ENCODE measurements at places on chromosomes 7 and 10.

DNA sequence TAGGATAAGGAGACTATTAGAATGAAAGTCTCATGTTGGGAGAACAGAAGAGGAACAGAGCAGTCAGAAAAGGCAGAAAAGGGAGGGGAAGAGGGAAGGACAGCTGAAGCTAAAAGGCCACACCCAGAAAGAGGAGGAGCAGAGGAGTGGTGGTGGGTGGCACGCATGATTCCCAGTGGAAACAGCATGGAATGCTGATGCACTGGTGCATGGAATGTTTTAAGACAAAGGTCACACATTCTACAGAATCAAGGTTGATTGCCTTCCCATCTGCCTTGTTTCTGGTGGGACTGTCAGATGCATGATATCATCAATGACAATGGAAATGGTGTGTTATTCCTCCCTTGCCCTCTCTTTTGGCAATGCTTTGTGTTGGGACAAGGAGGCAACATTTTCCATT lies 285.4 kb upstream of the MKI67 start:
- DNase-seq = no peak

- no peak for DNase-seq
Measured at GRCh38 chr10:132103116-132103910, 37.6 kb downstream of the JAKMIP3 start.

- DNase-seq = no peak
Measured at GRCh38 chr7:157132796-157133195, 5.9 kb upstream of the UBE3C start.

DNA sequence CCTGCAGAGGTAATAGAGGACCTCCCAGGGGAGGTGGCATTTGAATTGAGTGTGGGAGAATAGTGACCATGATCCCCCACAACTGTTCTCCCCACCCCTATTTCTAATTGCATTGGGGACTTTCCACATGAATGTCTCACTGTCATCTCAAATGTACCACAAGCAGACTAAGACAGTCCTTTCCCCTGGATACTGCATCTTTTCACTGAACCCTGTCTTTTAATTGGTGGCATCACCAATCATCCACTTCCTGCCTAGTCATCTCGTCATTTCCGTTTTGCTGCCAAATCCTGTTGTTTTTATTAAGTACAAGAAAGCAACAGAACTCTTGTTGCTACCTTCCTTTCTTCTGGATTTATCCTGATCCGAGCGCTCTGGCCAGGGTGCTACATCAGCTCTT lies 120.3 kb downstream of the NRP1 start:
- no peak for DNase-seq
